Upper lobe of right lung (tissue), 1 donor: ENCODE measurements at places on chromosomes 1 and 21. TPM values are rescaled to one million over a fixed set of nuclear protein-coding genes. Genes with fewer than 3 reads are reported as not detected.

The CNR2 gene
- total RNA-seq = 0.06 TPM

The FCGR2B gene
- total RNA-seq = 30.7 TPM

The SLC30A7 gene
- 35.1 TPM for total RNA-seq

The KCND3 gene
- total RNA-seq = 6.3 TPM

The NBPF4 gene
- not detected for total RNA-seq

The SH3D21 gene
- 10.2 TPM for total RNA-seq

The NPHS2 gene
- not detected for total RNA-seq

The LCA5L gene
- total RNA-seq = 1.8 TPM

The PLA2G5 gene
- total RNA-seq = 4.9 TPM

The A3GALT2 gene
- not detected for total RNA-seq

The EXTL1 gene
- 0.49 TPM for total RNA-seq

The BPNT1 gene
- total RNA-seq = 23.2 TPM

The FCAMR gene
- total RNA-seq = not detected

The NR1I3 gene
- total RNA-seq = not detected

The TMEM61 gene
- 2.3 TPM for total RNA-seq

The CFH gene
- total RNA-seq = 78.5 TPM

The NCF2 gene
- total RNA-seq = 144 TPM

The AMPD1 gene
- total RNA-seq = not detected

The BEND5 gene
- total RNA-seq = 3.4 TPM

The EFCAB14 gene
- total RNA-seq = 118 TPM

The CD1E gene
- 3.8 TPM for total RNA-seq

The KRTAP6-1 gene
- total RNA-seq = not detected

The CELF3 gene
- total RNA-seq = not detected

The SPRR2F gene
- not detected for total RNA-seq

The UQCRHL gene
- total RNA-seq = 0.93 TPM

The HRNR gene
- total RNA-seq = not detected
